ENCODE measurements at places on chromosomes 4 and X.

DNA sequence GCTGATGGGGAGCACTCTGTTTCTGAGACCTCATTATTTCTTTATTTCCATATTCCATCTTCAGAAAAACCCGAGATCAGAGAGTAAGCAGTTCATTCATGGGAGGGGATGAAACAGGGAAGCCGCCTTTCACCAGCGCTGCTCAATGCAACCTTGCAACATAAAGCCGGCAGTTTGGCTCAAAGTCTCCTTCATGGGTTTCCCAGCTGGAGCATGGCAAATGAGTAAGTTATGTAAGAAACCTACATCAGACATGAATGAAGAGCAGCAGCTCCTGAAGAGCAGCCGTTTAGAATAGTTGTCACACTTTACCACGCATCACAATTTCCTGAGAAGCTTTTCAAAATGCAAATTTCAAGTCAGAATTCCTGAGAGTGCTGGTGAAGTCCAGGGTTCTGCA is 578.8 kb downstream of the FSTL5 start:
- no peak for DNase-seq

DNA sequence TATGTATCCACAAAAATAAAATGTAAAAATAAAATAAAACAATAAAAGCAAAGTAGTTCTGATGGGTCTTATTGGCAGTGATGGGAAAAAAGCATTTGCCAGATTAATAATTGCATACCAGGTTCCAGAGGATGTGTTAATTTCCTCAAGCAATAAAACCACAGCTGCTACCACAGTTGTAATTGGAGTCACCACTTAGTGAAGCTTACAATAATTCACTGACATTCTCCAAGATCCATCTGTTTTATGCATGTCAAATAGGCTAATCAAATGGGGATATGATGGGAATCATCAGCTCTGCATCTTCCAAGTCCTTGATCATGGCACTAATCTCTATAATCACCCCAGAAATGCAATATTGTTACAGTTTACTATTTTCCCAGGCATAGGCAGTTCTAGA is 123.5 kb upstream of the EMCN start:
- no peak for DNase-seq

DNA sequence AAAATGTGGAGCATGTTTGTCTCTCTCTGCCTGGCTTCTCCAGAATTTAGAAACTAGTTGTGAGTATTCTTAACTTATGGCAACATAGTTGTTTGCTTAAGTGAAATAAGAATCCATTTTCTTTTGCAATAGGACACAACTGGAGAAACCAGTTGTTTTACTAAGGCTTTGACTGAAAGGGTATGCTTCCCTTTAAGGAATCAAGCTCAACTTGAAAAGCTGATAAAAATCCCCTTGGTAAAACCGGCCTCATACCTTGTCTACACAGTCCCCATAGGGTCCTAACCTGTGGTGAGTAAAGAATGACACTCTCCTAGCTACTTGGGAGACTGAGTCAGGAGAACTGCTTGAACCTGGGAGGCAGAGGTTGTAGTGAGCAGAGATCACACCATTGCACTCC is 139.8 kb downstream of the NR3C2 start:
- DNase-seq, result no peak

DNA sequence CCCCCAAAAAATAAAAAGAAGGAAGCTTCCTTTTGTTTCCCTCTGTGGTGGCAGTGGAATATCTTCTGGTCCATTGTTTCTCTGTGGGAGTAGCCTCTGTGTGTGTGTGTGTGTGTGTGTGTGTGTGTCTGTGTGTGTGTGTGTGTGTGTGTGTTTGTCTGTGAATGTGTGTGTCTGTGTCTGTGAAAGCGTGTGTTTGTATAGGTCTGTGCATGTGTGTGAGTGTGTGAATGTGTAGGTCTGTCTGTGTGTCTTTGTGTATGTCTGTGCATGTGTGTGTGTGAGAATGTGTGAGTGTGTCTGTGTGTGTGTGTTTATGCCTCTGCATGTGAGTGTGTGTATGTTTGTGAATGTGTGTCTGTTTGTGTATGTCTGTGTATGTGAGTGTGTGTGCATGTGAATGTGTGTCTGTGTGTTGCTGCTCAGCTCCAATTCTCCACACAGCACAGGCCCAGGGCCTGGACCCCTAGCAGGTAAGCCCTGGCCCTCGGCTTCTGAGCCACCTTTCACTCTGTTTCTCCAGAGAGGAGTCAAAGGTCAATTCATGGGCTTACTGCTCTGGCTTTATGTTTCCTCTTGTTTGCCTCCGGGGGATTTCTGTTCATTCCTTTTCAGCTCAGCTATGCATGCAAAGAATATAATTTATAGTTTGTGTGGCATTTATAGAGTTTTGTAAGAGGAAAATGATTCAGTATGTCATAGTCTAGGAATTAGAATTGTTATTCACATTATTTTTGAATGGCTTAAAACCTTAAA is 89.8 kb downstream of the UCHL1 start:
- no peak for DNase-seq

DNA sequence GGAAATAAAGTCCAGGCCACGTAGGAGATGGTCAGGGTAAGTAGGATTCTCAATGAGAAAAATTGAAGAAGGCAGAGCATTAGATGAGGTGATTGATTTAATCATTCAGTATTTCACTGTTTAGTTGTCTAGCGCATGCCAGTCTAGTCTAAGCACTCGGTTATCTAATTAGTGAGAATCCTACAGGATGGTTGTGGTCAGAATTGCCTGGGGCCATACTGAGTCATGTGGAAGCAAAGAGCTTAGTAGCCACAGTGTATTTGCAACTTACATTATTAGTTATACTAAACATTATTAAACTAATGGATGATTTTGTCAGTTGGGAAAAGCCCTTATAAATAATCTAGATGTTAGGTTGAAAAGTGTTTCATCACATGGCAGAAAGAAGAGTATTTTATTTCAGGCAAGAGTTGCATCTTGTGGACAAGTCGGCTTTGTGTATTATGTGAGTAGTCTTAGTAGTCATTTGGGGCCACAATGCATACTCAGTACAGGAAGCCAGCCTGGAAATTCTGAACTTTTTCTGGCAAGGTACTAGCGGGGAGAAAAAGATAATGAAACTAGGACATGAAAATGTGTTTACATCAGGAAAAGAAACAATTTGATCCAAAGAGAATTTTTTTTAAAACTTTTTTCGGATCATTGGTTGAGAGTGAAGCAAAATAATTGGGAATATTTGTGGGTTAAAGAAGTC is 31.9 kb downstream of the CPEB2 start:
- peak; percentile 20 for DNase-seq

DNA sequence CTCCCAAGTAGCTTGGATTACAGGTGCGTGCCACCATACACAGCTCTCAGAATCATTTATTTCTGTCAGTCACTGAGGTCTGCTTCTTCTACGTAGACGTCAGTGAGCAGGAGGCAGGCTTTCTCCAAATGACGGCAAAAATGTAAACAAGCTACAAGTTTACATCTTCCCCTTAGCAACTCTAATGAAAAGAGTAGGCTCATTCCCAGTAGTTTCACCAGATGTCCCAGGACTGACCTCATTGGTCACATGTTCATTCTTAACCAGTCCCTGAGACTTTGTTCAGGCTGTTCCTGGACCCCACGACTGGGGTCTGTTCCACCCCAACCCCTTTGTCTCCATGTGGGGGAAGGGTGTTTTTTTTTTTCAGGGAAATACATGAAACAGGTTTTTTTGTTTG is 67.1 kb downstream of the TENM3 start:
- DNase-seq, result no peak

Measured in amniotic stem cell (primary cell).